T-cell (primary cell): ENCODE measurements at places on chromosomes 4 and X.
A peak's percentile ranks its signal among the peaks of the same experiment; 100 is the strongest.

- H3K4me1 ChIP-seq = no peaks in the 10 kb centered on the region
- H3K27ac ChIP-seq = no peak within 1 kb of the TSS
- DNase-seq = no peak
- H3K36me3 ChIP-seq = no peaks in the 10 kb centered on the region
Measured at GRCh38 chr4:23889814-23890341, at the start of gene PPARGC1A. Gene PPARGC1A, minus strand, starts transcription at chr4:23890047. Its CDS starts 90 bp downstream, at chr4:23889957.

GRCh38 chr4:184649971-184650855 lies 675 bp downstream of the PRIMPOL start:
- H3K4me1 ChIP-seq = peaks cover 25% of the 10 kb centered on the region
- H3K36me3 ChIP-seq = no peaks in the 10 kb centered on the region
- no peaks in the 10 kb centered on the region for H3K27me3 ChIP-seq
- peak overlapping the region; percentile 81 for H3K4me3 ChIP-seq
- H3K27ac ChIP-seq = peak overlapping the region; percentile 68

DNA sequence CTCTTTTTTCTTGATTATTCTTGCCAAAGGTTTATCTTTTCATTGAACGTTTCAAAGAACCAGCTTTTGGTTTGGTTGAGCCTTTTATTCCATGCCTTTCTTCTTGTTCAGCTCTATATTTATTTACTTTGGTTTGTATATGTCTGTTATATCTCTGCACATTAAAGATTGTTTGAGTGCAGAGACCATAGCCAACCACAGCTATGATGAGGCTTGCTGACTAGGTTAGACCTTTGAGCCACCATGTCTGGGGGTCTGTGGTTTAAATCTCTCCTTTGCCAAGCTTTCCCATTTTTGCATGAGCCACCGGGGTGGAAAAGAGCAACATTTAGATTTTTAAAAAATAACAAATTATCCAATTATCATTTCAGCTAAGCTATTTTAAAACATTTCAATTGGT lies 96.1 kb downstream of the NHS start:
- no peaks in the 10 kb centered on the region for H3K36me3 ChIP-seq
- no peak overlapping the region for H3K4me3 ChIP-seq
- peaks cover 2% of the 10 kb centered on the region for H3K27me3 ChIP-seq
- no peaks in the 10 kb centered on the region for H3K4me1 ChIP-seq
- DNase-seq = no peak
- no peak overlapping the region for H3K27ac ChIP-seq

DNA sequence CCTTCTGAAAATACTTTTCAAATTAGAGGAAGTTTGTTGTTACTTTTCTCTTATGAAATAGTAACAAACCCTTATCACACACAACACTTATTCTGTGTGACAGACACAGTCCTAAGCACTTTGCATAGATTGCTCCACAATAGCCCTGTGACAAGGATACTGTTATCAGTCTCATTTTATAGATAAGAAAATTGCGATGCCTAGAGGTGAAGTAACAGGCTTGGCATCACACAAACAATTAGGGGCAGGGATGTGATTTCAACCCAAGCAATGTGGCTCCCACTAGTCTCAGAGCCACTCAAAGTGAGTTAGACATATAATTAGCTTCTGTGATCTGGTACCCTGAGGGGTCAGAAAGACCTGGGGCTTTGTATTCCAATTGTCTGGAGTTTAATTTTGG lies 339.9 kb downstream of the FBXO8 start:
- H3K4me3 ChIP-seq = no peak overlapping the region
- no peaks in the 10 kb centered on the region for H3K4me1 ChIP-seq
- no peaks in the 10 kb centered on the region for H3K27me3 ChIP-seq
- no peaks in the 10 kb centered on the region for H3K36me3 ChIP-seq
- DNase-seq = no peak

DNA sequence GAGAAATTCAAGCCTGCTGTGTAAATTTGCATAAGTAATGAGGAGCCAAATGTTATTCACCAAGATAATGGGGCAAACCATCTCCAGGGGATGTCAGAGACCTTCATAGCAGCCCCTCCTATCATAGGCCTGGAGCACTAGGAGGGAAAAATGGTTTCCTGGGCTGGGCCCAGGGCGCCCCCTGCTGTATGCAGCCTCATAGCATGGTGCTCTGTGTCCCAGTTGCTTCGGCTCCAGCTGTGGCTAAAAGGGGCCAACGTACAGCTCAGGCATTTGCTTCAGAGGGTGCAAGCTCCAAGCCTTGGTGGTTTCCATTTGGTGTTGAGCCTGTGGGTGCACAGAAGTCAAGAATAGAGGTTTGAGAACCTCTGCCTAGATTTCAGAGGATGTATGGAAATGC lies 859.3 kb downstream of the RPA4 start:
- no peak for DNase-seq
- no peak overlapping the region for H3K27ac ChIP-seq
- no peak overlapping the region for H3K4me3 ChIP-seq
- H3K27me3 ChIP-seq = no peaks in the 10 kb centered on the region
